ENCODE measurements at places on chromosomes 6 and 20.

DNA sequence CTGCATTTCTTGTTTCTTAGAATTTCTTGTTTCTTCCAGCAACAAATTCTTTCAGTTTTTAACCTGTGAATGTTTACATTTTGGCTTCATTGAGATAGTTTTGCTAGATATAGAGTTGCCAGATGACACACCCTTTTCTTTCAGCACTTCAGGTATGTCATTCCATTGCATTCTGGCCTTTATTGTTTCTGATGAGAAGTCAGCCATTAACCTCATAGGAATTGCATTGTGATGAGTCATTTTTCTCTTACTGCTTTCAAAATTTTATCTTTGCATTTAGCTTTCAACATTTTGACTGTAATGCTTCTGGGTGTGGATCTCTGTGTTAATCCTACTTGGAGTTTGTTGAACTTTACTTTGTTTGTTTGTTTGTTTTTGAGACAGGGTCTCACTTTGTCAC is 440.3 kb upstream of the HS3ST5 start:
- peak; percentile 6 for DNase-seq

DNA sequence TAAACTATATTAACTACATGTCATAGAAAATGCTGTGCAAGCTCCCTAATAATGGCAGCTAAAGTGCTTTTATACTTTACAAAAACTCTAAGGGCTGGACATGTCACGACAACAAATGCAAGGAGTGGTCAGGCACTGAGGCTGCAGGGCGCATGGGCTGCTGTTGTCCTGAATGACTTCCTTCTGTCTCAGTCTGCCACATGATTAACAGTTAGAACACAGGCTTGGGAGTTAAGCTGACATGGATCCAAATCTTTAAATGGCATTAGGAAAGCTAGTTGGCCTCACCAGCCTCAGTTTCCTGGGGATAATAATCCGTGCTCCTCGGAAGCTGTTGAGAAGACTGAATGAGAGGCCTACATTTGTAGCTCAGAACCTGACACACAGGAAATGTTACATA is 57.4 kb downstream of the PREP start:
- no peak for DNase-seq

DNA sequence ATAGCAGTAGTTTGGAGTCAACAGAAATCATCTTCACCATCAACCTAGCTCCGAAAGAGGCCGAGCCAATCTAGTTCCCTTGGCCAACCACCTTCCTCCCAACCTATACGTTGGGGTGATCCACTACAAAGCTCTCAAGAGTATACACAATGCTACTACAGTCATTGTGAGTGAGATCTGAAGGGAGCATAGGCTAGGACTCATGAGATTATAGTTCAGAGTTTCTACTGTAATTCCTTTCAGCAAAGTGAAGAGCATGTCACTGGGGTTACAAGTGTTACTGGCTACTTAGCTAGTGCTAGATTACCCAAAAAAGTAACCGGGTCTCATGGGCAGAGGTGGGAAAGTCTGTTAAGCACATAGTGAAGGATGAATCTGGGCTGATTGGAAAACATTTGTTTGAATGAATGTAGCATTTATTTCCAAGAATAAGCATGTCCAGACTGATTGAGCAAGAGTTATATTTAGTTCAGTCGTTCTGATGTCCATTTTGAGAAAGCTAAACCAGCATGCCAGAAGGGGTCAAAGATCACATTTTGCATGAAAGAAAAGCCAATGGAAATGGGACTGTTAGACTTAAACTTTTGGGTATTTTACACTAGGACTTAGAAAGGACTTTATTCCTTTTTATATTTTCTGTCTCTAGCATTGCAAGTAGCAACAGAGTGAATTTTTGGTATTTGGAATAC is 10.5 kb upstream of the ESR1 start:
- DNase-seq, result no peak

GRCh38 chr6:107801173-107801886 is 22.8 kb downstream of the SCML4 start:
- no peak for DNase-seq

DNA sequence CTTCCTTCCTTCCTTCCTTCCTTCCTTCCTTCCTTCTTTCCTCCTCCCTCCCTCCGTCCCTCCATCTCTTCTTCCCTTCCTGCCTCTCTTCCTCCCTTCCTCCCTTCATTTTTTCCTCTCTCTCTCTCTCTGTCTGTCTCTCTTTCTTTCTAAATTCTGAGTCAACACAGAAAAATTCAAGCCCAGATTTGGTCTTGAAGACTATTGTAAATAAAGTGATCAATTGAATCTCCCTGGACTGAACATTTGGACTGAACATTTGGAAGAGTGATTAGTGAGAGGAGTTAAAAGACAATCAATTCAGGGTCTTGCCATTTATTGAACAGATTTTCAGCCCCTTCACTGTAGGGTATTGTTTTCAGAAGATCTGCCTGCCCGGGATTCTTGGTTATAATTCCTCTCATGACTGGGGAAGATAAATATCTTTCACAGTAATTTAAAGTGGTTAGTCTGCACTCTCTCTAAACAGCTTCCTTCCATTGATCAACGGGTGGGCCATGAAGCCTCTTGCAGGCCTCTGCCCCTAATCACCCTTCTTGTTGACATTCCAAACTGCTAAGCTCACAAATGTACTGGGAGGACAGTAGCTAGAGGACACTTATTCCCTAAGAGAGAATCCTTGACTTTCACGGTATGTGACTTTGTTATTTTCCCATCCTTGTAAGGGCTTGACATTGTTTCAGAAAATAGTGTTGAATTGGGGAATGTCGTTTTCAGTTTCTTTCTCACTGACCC is 101.7 kb upstream of the BMP2 start:
- peak; percentile 7 for DNase-seq

DNA sequence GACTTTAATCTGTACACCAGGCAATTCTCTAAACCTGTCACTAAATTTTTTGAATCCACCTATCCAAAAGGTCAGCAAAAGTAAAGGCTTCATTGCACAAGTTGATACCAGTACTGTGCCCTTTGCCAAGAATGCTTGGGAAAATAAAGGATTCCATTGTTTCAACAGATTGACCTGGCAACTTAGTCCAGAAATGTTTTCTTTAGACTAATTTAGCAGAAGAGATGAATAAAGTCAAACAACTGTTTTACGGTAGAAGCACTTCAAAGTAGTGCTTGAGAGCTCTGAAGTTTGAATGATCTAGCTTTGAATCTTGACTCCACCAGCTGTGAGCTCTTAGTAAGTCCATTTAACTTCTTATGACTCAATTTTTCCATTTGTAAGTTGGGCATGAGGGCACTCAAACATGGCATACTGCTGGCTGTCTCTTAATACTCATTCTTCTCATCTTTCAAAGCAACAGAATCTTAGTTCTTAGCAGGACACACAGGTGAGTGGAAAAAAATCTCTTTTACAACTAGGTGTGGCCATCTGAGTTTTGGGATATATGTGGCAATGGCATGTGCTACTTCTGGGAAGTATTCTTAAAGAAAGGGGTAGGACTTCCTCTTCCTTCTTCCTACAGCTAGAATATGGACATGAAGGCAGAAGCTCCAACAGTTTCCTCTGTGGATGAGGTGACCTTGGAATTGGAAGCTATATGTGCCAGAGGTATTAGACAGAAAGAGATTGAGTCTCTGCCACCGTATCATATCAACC is 55.9 kb upstream of the LOC128125822 start:
- DNase-seq, result peak; percentile 6

- DNase-seq, result peak; percentile 24
Measured at GRCh38 chr20:444862-445426, 17.4 kb downstream of the TBC1D20 start.

- DNase-seq, result peak; percentile 77
Measured at GRCh38 chr20:59020938-59021551, 1.8 kb downstream of the TUBB1 start.

DNA sequence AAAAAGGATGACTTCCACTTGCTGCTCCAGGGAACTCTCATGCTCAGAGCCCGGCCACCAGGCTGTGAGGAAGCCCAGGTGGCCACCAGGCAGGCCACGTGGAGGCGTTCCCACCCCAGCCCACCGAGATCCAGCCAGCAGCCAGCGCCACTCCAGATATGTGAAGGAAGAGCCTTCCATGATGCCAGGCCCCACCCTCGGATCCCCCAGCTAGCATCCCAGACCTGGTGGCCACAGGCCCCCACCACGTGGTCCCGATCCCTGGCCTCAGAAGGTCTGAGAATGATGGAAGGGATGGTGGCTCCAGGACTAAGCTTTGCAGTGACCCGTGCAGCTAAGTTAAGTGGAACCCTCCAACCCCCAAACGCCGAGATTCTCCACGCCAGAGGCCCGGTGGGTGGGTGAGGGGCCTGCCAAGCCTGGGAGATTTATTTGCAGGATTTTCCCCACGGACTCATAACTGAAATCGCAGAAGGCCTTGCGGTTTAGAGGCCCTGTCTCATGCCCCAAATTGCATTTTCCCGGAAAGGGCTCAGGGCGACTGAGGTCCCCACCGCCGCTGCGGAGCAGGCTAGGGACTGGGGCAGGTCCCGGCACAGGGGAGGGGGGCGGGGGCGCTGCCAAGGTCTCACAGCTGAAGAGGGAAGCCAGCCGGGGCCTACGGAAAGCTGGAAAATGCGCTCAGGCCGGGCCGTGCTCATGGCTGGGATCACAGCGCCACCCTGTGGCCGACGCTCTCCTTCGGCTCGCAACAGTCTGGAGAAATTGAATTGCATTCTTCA is 31.1 kb upstream of the CST7 start:
- DNase-seq, result peak; percentile 28

DNA sequence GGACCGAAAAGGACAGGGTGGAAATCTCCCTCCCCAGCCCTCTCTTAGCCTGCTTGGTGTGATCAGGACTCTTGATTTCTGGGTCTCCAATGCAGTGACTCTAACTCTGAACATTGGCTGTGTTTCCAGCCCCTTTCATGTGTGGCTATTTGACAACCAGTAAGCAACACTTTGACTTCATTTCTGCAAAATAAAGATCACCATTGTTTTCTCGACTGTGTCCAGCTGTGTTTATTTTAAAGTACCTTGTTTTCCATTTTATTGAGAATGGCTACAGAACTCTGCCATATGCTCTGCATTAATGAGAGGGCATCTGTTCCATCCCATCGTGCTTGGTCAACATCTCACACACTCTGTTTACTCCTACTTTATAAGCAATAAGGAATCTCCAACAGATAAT is 60.9 kb upstream of the TAGAP start:
- DNase-seq, result no peak

- DNase-seq, result peak; percentile 28
Measured at GRCh38 chr20:33209789-33210188, 7.4 kb upstream of the BPIFA3 start.

- DNase-seq, result no peak
Measured at GRCh38 chr6:34891296-34891695, 2.2 kb downstream of the ANKS1A start.

DNA sequence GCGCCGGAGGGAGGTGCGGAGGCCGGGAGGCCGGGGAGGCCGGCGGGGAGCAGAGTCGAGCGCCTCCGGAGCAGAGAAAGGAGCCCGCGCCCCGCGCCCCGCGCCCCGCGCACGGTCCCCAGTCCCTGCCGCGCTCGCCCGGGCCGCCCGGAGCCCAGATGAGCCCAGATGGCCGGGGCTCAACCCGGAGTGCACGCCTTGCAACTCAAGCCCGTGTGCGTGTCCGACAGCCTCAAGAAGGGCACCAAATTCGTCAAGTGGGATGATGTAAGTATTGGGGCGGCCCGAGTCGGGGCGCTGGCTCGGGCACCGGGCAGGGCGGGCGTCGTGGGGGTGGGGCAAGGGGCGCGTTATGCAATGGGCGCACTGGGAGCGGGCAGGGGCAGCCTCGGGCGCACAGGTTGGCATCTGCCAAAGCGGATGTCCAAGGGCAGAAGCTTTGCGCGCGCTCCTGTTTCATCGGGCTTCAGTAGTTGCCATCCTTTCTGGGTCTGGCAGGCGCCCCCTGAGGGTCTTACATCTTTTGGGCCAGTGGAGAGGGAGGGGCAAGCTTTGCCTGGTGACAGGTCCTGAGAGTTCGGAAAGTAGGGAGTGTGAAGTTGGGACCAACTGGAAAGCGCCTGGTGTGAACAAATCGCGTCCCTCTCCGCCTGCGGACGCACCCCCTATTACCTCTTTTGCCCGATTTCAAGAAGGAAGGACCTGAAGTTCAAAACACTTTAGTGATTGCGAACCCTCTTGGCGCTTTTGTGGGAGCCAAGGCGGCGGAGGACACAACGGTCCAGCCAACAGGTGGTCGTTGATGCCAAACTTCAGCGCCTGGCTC is 631 bp downstream of the PLCB1 start:
- DNase-seq, result no peak

Data from astrocyte (in vitro differentiated cells and primary cell).